ENCODE measurements at places on chromosomes 6 and 20.
A peak's percentile ranks its signal among the peaks of the same experiment; 100 is the strongest.

DNA sequence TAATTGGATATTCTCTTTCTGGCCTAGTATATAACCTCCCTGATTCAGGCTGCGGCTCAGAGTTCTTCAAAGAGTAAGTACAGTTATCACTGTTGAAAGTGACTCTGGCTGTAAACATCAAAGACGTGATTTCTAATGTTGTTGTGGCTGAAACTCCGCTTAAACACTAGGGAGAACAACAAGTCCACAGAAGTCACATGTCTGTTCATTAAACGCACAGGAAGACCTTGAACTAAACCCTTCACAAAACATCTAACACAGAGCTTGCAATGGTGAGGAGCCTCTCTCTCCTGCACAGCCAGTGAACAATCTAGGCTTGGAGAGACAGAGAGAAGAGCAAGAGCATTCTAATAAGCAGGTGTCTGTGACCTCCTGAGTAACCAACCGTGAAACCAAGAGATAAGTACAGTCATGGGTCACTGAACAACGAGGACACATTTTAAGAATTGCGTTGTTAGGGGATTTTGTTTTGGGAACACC, 249.3 kb downstream of the PRKN start:
- no peak for DNase-seq

GRCh38 chr6:2751871-2752270, 1.1 kb upstream of the MYLK4 start:
- DNase-seq = no peak

DNA sequence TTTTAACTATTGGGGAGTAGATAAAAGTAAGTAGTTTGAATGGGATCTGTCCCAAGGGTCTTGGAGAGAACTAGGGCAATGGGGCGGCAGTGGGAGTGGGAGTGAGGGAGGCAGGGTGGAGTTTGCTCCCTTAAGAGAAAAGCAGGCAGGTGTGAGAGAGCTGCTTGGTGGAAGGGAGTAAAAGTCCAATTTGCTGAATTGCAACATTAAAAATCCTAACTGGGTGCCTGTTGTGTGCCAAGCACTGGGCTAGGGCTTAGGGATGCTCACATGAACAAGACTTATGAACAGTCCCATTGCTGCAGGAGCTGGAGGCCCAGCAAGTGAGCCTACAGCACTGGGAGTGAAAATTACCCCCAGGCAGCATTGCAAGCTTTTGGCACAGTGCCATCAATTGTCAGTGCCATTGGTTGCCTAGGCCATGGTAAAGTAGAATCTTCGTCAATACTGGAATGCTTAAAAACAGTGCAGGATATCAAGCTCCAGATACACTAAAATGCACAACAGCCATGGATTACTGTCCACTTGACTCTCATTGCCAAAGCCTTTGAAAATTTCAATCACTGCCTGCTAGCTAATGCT, 277.7 kb upstream of the JARID2 start:
- DNase-seq = no peak

- DNase-seq = peak; percentile 47
These were observed 85.1 kb downstream of the CLIC5 start for GRCh38 chr6:45930420-45931040.

GRCh38 chr20:10079964-10080363, 45.2 kb downstream of the ANKEF1 start:
- peak; percentile 37 for DNase-seq

DNA sequence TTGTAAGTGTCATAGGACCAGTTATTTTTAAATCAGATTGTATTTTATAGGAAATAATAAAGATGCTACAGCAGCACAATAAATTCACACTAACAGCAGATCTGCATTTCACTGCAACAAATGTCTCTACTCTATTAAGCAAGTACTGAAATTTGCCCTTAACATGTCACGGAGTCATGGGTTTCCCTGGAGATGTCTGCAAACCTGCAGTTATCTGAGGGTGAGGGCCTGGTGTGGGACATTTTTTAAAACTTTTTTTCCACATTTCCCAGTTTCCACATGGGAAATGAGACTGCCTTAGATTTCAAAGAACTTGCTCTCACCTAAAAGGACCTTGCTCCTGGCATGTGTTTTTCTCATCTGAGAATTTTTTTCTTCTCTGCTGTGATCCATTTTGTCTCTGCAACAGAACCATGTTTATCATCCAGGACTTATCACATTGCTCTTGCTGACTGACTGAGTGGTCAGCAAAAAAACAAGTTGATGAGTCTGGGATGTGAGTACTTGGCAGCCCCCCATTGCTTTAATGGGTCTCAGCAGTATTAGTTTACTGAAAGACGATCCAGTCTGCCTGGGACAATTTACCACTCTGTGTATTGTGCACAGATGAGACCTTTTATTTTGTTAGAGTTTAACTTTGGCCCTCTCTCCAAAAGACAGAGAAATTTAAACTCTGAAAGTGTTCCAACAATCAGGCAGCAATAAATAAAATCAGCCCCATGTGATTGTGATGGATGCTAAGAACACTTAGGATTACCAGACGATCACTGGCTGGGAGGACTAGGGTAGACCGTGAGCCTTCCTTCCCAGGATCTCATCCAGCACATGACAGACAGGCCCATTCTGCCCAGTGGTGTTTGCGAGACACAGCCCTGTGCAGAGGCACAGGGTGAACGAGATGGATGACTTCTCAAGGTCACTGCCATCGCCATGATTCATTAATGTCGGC, 268.8 kb downstream of the BTBD9 start:
- no peak for DNase-seq

- no peak for DNase-seq
These were observed 110.0 kb downstream of the QRSL1 start for GRCh38 chr6:106739387-106739786.

- no peak for DNase-seq
These were observed 208.6 kb downstream of the ERMARD start for GRCh38 chr6:169960003-169960344.

DNA sequence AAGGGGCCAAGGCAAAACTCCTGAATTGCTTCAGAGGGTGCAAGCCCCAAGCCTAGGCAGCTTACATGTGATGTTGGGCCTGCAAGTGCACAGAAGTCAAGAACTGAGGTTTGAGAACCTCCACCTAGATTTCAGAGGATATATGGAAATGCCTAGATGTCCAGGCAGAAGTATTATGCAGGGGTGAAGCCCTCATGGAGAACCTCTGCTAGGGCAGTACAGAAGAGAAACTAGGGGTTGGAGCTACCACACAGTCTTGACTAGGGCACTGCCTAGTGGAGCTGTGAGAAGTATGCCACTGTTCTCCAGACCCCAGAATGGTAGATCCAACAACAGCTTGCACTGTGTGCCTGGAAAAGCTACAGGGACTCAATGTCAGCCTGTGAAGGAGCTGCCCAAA, 179.7 kb upstream of the GJE1 start:
- DNase-seq = no peak

DNA sequence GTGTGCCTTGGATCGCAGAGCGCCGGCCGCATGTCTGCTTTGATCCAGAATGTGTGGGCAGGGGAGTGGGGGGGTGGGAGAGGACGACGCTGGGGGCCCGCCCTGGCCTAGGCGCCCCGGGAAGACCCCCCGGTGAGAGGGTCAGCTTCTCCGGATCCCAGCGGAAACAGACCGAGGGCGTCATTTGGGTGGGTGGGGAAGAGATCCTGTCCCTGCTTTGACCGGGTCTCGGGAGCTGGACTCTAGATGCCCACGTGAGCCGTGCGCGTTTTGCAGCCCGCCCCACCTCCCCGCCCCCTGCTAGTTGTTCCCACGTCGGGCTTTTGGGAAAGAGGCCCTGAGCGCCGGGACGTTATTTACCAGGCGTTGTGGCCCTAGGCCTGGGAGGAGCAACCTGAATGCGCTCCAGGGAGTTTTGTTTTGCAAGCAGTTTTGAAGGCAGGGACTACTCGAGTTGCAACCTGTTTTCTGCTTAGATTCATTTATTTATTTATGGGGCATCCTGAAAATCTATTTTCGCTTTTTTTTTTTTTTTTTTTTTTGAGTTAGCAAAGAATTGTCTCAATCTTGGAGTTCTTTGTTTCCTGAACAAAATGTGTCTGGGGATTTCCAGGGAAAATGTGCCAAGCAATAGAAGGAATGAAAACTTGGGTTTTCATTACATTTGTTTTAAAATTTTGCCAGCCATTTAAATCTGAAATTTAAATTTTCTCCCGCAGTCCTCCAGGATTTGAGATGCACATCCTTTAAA, 1.6 kb downstream of the DSP start:
- peak; percentile 18 for DNase-seq

DNA sequence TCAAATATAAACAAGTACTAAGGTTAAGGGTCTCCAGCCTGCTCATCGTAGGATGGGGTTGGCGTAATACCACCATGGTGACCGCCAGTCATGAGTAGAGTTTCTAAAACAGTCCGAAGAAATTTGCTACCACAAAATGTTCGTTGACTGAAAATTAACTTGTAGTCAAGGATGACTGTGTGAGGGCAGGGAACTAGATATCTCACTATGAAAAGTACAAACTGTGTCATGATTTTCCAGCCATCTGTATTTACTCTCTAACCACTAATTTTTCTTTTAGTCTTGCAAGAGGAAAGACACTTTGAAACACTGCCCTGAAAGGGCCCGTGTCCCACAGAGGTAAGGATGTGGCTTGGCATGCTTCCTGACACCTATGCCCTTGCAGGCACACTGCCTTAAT, 99.7 kb downstream of the IRF4 start:
- no peak for DNase-seq

DNA sequence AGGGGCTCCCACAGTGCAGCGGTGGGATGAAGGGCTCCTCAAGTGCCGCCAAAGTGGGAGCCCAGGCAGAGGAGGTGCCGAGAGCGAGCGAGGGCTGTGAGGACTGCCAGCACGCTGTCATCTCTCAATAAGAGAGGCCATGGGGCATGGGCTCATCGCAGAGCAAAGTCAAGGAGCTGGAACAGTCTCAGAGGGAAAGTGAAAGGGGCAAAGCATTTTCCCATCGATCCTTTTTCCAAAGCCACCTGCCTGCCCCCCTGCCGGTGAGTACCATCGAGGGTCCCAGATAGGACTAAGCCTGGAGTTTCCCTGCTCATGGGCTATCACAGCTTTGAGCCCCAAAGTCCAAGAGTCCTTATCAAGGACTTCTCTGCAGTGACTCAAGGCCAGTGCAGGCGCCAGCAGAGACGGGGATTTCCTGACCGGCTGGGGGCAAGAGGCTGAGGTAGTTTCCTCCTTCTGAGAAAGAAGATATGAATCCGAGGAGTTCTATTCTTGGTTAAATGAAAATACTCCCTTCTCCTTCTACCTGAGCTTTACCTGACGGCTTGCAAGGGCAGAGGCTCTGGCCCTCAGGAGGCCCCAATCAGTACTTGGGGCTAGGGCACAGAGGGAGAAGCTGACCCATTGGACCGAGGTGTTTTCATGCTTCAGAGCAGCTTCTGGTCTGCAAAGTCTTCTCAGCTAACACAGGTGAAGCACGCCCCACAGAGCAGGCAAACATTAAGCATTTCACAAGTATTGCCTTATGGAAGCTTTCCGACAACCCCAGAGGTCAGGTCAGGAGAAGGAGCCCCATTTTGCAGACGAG, 22.6 kb downstream of the ETV7 start:
- no peak for DNase-seq

DNA sequence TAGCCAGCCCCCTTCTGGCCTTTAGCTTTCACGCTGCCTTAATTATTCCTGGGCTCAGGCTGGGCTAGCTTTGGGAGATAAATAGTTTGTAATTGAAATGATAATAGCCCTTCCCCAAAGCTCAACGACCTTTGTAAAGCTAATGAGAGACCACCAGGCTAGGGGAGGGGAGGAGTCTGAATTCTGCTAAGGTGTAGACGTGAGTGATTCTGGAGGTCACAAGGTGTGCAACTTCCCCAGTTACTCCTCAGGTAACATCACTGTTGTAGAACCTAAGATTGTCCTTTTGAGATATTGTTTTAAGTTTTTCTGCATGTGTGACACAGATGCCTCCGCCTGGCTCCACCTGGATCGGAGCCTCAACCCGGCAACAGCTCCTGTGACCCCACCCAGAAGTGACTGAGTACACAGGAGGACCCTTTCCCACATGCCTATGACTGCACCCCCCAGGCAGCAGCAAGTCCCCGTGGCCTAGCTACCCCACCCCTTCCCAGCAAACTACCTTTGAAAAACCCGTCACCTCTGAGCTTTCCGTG, 5.8 kb upstream of the GPR31 start:
- no peak for DNase-seq

DNA sequence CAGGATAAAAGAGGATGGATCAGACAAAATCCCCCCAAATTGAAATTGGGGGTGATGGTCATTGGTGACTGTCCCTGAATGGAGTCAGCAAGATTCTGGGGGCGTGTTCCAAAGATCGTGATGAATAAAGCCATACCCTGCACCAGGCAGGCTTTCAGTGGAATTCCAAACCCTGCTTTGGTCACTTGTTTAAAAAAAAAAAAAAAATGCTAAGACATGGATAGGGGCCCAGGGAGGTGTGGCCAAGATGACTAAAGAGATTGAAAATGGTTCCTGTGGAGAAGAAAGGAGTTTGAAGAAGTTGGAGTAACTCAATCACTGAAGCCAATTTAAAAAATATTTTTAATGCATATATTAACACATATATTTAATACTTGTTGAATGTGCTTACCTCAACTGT, 161.4 kb upstream of the KCNG1 start:
- no peak for DNase-seq

DNA sequence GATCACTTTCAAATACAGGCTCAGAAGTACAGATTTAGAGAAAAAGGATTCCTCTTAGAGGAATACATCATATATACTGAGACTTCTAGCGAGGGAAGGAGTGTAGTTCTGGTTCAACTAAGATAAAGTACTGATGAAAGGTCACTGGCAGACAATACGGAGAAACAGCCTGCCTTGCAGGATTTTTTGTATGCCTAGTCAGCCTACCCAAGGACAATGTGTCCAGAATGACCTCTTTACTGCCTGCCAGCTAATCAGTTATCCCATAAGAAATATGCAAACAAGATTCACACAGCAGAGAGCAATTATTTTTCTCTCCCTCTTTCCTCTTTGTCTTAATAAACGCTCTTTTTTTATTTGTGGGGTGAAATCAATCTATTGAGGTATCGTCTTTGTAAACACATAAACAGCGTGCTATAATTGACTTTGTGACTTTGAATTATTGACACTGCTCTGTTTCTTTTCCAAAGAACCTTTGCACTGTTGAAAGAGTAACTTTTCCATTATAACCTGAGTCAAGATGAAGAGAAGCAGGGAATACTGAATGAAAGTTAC, 1.4 kb upstream of the TSPYL4 start:
- no peak for DNase-seq

DNA sequence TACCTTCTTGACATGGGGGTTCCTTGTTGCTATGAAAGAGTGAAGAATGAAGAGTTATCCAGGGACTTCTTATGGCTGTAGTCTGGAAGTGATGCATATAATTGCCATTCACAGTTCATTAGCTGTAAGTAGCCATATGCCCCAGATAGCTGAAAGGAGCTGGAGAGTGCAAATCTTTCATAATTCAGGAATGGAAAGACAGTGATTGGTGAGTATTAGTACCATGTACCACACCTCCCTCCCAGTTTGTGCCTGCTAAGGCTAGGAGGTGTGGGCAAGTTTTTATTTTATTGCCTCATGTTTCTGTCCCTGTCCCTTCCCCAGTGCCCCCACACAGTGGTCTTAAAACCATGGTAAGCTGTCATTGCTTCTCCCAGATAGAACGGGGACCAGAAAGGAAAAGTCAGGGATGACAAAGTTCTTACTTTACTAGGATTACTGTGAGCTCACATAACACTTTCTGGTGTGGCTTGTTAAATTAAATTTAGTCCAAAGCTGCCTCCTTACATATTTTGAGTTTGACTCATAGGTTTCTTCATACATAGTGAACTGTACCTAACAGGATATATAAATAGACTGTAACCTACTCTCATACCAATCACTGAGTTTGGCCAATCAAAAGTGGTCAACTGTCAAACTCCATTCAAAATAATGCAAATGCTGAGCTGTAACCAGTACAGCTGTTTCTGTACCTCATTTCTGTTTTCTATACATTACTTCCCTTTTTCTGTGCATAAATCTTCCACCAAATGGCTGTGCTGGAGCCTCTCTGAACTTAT, 119.4 kb downstream of the RFPL4B start:
- DNase-seq = no peak

GRCh38 chr20:63733117-63733516, 3.3 kb upstream of the LIME1 start:
- DNase-seq = no peak

Measured in fibroblast of the conjunctiva (primary cell).